ENCODE measurements at places on chromosomes 4 and X.

DNA sequence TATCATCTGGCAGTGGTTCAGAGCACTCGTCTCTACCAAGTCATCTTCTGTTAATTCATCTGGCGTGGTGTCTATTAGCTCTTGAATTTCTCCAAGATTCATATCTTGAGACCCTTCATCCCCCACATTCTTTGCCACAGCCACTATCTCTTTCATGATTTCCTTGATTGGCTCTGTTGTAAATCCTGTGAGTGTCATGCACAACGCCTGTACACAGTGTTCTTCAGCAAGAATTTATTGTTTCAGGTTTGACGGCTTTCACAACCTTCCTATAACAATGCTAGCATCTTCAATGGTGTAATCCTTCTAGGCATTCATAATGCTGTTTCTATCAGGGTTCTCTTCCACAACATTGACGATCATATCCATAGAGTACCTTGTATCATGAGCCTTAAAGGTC is 30.9 kb downstream of the MGST2 start:
- no peak for DNase-seq

GRCh38 chrX:9233141-9233540 is 199.2 kb upstream of the FAM9B start:
- DNase-seq: no peak

DNA sequence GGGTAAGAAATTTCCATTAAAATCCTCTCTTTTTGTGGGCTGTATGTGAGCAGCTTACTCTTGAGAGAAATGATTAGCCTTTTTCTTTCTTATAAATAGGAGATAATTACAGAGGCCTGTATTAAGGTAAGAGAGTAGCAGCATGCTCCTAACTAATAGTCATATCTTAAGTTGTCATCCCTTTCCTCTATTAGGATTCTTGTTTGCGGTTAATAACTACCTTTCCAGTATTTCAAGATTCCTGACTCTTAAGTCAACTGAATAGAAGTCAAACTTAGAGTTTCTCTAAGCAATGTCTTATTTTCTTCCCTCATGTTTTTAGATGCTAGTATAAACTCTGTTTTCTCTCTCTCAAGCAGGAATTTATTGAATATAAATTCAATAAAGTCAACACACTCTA is 139.9 kb upstream of the GPRIN3 start:
- DNase-seq: no peak

DNA sequence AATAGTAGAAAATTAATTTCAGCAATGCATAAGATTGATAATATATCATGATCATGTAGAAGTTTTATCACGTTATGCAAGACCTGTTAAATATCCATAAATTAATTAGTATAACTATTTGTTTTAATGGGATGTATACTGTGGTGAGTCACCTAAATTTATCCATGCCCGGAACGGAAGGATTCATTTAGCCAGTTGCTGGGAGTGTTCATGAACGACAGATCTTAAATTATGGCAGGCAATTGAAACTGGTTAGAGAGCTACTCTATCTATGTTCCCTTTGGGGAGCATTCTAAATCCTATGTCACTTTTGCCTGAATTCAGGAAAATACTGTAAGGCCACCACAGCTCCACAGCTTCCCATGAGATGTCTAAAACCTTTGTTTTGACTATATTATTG is 1950.5 kb upstream of the AGA start:
- DNase-seq: no peak

DNA sequence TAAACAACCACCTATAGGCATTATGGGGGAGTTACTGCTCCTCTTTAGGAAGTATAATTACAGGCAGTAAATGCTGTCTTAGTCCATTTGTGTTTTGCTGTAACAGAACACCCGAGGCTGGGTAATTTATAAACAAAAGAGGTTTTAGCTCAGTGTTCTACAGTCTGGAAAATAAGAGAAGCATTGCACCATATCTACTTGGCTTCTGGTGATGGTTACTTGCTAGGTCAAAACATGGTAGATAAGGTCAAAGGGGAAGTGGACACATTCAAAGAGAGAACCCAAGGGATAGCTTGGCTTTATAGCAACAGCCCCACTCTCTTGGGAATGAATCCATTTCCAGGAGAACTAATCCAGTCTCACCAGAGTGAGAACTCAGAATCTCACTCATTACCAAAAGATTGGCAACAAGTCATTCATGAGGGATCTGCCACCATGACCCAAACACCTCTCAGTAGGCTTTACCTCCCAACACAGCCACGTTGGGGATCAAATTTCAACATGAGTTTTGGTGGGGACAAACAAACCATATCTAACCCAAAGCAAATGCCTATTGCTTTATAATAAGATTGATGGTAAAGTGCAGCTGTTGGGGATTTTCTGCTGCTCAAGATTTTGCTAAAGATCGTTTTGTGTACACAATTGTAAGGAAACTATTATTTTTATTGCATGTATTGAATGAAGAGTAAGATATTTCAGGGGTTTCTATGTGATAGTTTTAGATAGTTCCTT is 32.6 kb downstream of the STAG2 start:
- DNase-seq: no peak

GRCh38 chrX:10041383-10041782 is 74.2 kb downstream of the CLDN34 start:
- peak; percentile 81 for DNase-seq

DNA sequence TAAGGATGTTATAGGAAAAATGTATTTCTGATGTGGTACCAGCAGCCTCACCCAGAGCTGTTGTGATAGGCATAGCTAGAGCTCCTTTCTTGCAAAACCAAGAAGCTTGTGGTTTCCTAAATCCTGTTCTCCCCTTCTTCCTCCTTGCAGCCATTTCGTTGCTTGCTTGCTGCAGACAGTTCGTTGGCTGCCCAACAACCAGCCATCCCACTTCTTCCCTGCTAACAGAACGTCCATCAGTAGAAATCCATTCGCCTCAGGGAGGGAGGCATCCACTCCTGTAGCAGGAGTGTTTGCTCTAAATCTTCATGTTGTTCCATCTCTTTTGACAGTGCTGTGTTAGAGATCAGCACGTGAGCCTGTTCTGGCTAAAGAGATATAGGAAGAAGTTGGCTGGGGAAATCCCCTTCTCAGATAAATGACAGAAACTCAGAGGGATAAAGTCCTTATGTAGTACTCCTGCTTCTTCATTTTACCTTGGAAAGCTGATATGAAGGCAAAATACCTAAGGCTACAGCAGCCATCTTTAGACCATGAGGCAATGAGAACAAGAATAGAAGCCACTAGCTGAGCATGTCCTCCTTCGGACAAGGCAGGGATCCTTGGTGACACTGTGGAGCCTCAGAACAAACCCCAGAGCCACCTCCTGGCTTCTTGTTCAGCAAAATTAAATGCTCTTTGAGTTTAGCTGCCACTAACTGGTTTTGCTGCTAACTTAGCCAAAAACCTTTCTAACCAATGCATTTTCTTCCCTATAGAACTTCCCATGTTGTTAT is 68.4 kb upstream of the RELL1 start:
- DNase-seq: no peak

Measured in A172 (cell line).